ENCODE measurements at places on chromosomes 7 and 10.
A peak's percentile ranks its signal among the peaks of the same experiment; 100 is the strongest.

GRCh38 chr7:30074422-30075030 is 46.3 kb downstream of the PLEKHA8 start:
- peak; percentile 72 for DNase-seq

GRCh38 chr7:39882148-39882784 is 67.8 kb upstream of the CDK13 start:
- DNase-seq = no peak

DNA sequence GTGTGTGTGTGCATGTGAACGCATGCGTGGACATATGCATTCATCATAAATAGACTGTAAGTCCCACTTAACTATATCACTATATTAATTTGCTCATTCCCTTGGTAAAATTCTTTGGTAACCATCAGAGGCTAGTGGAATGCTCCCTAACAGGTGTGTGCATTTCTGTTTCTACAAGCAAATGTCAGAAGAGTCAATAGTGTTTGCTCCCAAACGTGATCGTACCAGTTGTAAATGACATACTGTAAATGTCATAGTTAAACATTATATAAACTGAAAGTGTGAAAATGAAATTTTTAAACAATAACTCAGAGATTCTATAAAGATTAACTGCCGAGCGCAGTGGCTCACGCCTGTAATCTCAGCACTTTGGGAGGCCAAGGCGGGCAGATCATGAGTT is 94.6 kb downstream of the ANLN start:
- no peak for DNase-seq

- DNase-seq = no peak
These were observed 99.4 kb downstream of the EBF3 start for GRCh38 chr10:129864601-129865126.

GRCh38 chr7:92758796-92759431 is 77.5 kb downstream of the CDK6 start:
- no peak for DNase-seq

DNA sequence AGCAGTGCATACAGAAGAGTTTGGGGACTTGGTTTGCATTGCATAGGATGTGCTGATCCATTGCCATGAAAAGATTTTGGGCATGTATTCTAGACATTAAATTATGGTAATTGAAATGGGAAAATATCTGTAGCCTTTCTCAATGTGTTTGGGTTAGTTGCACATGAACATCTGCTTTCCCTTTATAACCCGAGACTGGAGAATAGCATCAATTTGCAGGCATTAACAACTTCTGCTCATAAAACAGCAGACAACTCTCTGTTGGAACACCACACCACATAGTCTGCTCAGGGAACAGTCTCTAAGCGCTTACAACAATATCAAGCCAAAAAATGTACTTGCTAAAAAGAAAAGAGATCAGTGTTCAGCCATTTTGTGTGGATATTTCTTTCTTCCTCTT is 1391.1 kb upstream of the LRRTM3 start:
- no peak for DNase-seq

DNA sequence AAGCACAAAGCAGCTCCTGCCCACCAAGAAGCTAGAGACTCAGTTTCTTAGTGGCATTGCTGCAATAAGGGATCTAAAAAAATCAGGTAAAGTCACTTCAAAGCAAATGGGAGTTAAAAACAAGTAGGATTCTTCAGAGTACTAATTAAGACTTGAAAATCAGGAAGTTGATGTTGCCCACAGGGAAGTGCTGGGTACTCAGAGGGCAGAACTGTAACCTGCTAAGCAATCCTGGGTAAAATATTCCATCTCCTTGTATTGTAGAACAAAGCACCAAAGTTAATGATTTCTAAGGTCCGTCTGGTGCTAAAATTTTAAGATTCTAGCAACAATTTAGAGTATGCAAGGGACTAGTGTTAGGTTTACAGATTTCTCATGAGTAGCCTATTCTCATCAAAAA is 8.3 kb downstream of the PEX1 start:
- DNase-seq = no peak

- no peak for DNase-seq
These were observed 44.5 kb upstream of the MRPS16 start for GRCh38 chr10:73296946-73297345.

- peak; percentile 73 for DNase-seq
These were observed 12.5 kb upstream of the CALD1 start for GRCh38 chr7:134766779-134767519.

GRCh38 chr10:45502458-45502857 is 128.4 kb downstream of the ALOX5 start:
- DNase-seq = no peak

GRCh38 chr7:93258661-93259060 is 26.5 kb downstream of the VPS50 start:
- no peak for DNase-seq

- DNase-seq = no peak
These were observed 219.5 kb upstream of the PHYHIPL start for GRCh38 chr10:58956926-58957325.

- DNase-seq = no peak
These were observed 236.9 kb upstream of the TMEM229A start for GRCh38 chr7:124269774-124270173.

- peak; percentile 32 for DNase-seq
These were observed 213.7 kb upstream of the AOAH start for GRCh38 chr7:36937754-36938563.

DNA sequence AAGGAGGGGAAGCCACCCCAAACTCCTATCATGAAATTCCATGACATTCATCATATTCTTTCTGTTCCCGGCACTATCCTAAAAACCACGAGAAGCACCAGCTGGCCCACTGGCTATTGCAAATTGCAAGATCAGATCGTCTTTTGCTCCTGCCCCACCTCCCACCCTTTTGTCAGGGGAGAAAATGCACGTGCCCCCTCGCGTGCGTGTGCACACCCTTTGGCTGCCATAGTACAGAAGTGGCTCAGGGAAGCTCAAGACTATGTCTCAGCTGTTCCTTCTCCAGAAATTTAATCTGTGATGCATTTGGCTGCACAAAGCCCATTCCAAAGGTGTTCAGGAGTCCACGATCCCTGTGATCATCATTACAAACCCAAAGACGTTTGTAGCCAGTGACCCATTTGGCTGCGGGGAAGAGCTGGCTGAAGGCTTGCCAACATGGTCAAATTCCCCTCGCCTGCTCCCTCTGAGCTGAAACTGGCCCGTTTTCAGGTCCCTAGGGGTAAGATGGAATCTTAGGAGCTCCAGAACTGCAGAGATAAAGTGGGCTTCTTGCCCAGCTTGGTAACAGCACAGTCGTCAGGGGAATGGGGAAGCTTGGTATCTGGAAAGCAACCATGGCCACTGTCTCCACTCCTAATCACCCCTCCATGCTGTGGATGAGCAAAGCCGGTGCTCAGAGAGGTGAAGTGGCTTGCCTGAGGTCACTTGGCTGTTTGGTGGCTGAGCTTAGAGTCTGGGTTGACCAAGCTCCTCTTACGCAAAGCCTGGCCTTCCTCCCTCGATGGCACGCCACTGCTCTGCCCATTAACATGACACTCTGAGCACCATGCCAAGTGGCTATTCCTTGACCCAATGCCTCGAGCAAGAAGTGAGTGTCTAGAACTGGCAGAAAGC is 155.4 kb downstream of the NEURL1 start:
- DNase-seq = no peak

GRCh38 chr10:35265435-35265834 is 70.9 kb upstream of the CCNY start:
- no peak for DNase-seq

- DNase-seq = no peak
These were observed 53.8 kb downstream of the TMEM26 start for GRCh38 chr10:61399406-61399805.

- no peak for DNase-seq
These were observed 82.5 kb downstream of the ZNF467 start for GRCh38 chr7:149690688-149691446.

DNA sequence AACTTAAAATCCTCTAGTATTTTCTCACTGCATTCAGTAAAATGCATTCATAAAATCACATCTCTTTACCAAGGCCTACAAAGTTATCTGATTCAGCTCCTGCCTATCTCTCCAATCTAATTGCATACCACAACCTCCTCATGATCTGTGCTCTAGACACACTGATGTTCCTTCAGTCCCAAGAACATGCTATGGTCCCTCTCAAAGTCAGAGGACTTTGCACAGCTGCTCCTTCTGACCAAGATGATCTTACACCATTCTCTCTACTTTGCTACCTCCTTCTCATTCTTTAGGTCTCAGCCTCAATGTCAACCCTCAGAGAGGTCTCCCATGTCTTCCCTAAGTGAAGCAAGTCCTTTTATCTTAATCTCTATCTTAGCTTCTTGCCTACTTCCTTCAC is 45.5 kb downstream of the CAV1 start:
- DNase-seq = no peak

DNA sequence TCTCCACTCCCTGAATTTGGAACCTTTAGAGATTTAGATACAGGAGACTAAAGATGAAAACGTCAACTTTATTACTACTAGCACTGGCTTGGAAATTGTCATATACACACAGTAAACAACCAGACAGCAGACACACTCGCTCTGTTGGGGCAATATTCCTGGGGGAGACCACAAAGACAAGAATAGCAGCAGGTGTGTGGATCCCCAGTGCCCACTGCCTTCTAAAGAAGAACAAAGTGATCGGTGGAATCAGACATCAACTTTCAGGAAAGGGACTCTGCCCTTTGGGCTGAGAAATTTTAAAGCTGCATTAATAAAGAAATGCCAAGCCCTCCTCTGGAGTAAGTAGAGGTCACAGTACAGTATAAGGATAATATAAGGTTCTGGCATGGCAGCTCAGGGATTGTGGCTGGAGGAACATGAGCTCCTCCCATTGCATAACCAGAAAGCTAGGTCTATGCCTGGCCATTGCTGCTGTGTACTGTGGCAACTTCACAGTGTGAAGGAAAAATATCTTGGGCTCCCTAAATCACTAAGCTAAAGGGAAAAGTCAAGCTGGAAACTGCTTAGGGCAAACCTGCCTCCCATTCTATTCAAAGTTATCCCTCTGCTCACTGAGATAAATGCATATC is 57.1 kb upstream of the ANKRD1 start:
- DNase-seq = no peak

- no peak for DNase-seq
These were observed 48.7 kb upstream of the CNTNAP2 start for GRCh38 chr7:146067880-146068279.

DNA sequence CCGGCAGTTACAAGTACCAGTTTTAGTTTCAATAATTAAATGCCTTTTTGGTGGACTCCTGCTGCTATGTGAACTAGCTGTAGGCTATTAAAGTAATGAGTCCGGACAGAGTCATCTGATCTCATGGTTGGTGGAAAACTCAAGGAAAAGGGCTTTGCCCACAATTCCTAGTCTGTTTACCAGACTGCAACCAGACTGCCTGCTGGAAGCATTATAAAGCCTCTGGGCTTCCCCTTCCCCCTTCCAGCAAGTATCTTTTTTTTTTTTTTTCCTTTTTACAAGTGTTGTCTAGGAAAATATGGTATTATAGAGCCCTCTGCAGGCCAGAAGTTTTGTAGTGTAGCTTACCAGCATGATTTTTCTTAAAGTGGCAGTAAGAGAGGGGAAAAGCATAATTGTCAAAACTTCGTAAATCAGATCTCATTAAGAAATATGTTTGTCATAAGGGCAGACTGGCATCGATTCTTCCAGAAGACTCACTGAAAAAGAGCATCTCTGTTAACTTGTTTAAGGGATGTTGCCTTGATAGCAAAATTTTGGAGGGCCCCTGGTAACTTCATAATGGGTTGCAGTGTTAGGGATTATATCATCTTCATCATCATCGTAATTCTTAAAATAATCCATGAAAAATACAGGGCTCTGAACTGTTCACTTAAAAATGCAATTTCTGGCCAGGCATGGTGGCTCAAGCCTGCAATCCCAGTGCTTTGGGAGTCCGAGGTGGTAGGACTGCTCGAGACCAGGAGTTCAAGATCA is 181.3 kb downstream of the TAX1BP1 start:
- DNase-seq = peak; percentile 95

GRCh38 chr10:63574011-63574410 is 52.8 kb downstream of the REEP3 start:
- no peak for DNase-seq

GRCh38 chr7:96320442-96320841 is 1.5 kb downstream of the SLC25A13 start:
- peak; percentile 50 for DNase-seq

GRCh38 chr10:60446070-60446833 is 56.6 kb upstream of the ANK3 start:
- DNase-seq = no peak

- no peak for DNase-seq
These were observed 1.2 kb downstream of the PRSS1 start for GRCh38 chr7:142750321-142750938.

- no peak for DNase-seq
These were observed 1.1 kb upstream of the ZNF503 start for GRCh38 chr10:75402486-75403143.

DNA sequence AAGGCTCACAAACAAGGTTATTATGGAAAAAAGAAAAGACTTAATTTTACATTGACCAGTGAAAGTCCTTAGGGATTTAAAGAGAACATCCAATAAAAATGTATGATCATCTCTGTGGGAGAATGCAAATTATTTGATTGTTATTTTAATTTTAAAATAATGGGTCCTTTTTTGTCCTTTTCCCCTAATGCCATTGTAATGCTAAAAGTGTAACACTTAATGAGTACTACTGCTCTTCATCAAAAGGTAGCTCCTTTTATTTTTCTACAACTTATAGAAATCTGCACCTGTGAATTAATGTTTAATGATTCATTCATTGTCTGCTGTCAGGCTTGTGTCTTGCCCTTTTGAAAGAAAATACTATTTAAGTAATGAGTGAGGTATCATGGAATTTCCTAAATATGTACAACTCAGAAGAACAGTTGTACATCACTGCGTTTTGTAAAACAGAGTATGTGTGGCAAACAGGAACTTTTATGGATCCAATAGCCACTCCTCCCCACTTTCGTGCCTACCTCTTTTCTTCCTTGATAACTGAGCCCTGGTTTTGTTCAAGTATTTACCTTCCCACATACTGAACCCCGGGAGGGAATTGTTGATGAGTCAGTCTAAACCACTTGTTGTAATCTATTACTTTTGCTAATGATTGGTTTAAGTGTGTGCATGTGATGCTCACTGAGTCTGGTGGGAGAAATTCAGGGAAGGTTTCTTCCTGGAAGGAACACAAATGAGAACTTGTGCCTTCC is 19.9 kb upstream of the TRUB1 start:
- DNase-seq = no peak

GRCh38 chr10:3978761-3979160 is 193.8 kb upstream of the KLF6 start:
- no peak for DNase-seq

- DNase-seq = no peak
These were observed 104.5 kb downstream of the CYP26A1 start for GRCh38 chr10:93178226-93178625.

- DNase-seq = no peak
These were observed 19.5 kb downstream of the KCNMA1 start for GRCh38 chr10:77618117-77618516.

GRCh38 chr7:69418869-69419670 is 179.2 kb upstream of the AUTS2 start:
- no peak for DNase-seq
